Renal pelvis (tissue), 12 donors: ENCODE measurements at places on chromosomes 3 and 15. TPM values are rescaled to one million over a fixed set of nuclear protein-coding genes. Genes with fewer than 3 reads are reported as not detected.

Gene KLHL40
- polyA plus RNA-seq: 0.07 TPM

Gene ITIH1
- not detected for polyA plus RNA-seq

Gene UNC45A
- 76.7 TPM for polyA plus RNA-seq

Gene UACA
- polyA plus RNA-seq: 102 TPM

Gene SLCO2A1
- 27.5 TPM for polyA plus RNA-seq

Gene SLC27A2
- polyA plus RNA-seq: 46.9 TPM

Gene LRRC31
- polyA plus RNA-seq: 0.32 TPM

Gene GP5
- polyA plus RNA-seq: 0.86 TPM

Gene SPESP1
- polyA plus RNA-seq: 6.0 TPM

Gene NPTN
- 178 TPM for polyA plus RNA-seq

Gene GPR62
- polyA plus RNA-seq: 0.74 TPM

Gene PROK2
- polyA plus RNA-seq: 0.10 TPM

- DNase-seq: no peak
Measured at GRCh38 chr3:35064761-35065160, 574.6 kb upstream of the ARPP21 start.

DNA sequence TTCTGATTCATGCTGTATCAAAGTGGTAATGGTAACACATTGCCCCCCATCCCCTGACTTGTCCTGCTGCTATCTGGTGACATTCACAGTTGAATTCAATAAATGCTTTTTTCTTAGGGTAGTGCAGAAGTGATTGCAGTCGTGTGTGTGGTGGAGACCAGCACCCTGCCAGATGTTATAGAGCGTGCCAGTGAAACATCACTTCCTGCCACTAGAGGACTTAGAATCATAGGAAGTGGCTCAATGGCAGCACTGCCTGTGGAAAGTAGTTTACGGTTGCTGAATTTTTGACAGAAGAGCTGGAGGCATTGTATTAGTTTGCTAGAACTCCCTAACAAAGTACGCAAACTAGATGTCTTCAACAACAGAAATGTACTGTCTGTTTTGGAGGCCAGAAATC lies 37.4 kb upstream of the P2RY12 start:
- DNase-seq: no peak

- DNase-seq: no peak
Measured at GRCh38 chr15:89127054-89127702, 38.9 kb downstream of the ABHD2 start.

DNA sequence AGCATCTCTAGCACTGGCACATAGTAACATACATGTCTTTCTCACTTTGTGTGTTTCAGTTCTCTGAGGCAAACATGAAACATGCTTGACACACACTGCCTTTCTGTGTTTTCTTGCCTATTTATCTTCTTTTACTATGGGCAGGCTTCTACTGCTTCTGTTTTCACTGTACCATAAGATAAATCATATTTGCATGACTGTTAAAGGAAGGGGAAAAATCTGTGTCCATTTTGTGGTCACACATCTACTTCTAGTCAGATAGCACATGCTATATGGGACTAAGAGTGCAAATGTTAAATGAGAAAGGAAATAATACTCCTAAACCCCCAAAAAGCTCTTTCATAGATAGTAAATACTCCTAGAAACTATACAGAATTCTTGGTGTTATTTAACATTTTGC lies 386.4 kb downstream of the ZBTB20 start:
- no peak for DNase-seq

DNA sequence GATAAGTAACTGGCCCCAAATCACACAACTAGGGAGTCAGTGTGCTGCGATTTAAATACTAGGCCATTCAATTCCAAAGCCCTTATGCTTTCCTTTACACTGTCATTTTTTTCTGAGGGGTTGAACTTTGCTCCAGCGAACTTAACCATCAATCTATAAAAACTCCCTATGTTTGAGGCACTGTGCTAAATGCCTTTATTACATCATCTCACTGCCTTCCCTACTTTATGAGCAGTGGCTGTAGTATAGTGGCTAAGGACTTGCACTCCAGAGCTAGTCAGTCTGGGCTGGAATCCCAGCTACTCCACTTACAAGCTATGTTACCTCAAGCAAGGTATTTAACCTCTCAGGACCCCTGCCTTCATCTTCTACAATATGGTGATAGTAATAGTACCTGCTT lies 26.9 kb upstream of the WDR72 start:
- DNase-seq: no peak

- no peak for DNase-seq
Measured at GRCh38 chr15:92903631-92903965, 3.5 kb downstream of the CHD2 start.

- no peak for DNase-seq
Measured at GRCh38 chr3:137938876-137939275, 71.1 kb upstream of the CLDN18 start.

GRCh38 chr15:91890614-91891013 lies 37.1 kb downstream of the SLCO3A1 start:
- no peak for DNase-seq

DNA sequence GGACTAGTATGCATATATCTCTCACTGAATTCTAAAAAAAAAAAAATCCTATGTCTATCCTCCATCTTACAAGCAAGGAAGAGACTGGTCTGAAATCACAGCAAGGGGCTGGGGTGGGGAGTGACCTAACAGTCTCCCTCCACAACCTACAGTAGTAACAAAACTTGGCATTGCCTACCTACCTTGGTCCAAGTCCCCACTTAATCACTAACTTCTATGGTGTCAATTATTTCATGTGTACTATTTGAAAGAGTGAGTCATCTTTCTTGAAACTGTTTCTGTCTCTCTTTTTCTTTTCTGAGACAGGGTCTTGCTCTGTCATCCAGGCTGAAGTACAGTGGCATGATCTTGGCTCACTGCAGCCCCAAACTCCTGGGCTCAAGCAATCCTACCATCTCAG lies 36.8 kb downstream of the CHAC1 start:
- no peak for DNase-seq

DNA sequence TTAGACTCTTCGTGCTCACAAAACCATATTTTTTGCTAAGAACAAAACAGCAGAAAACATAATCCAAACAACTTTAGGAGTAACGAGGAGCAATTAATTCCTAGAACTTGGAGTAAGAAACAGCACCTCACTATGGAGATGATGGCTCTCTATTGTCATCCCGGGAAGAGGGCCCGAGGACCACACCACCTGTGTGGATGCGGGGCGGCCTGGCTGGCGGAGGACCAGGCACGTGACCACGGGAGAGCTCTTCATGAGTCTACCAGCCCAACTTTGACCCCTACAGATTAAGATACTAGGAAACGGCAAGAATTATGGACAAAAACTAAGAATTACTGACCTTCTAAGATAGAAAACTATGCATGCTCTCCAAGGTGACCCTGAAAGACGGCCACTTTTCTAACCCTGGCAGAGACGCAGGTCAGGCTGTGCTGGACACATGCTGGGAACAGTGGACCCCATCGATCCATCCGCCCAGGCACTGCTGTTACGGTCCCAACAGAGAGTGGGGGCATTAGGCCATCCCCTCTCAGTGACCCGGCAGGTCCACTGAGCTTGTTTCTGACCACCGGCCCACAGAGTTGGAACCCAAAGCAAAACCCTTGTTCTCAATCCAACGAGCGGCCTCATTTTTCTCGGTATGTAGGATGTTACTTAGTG lies 13.1 kb upstream of the OCA2 start:
- DNase-seq: no peak

DNA sequence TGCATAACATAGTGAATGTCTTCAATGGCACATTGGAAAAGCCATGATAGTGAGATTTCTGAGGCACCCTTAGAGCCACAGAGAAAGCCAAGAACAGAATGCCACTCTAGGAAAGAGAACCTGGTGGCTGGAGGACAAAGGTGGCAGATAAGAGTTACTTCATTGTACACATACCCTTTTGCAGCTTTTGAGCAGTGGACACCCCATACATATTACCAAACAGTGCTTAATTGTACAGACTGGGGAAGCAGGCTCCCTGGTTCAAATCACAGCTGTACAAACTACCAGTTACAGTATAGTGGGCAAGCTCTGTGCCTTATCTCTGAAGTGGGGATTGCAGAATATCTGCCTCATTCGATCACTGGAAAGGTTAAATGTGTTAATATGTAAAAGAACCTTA lies 10.1 kb upstream of the GYG1 start:
- no peak for DNase-seq

DNA sequence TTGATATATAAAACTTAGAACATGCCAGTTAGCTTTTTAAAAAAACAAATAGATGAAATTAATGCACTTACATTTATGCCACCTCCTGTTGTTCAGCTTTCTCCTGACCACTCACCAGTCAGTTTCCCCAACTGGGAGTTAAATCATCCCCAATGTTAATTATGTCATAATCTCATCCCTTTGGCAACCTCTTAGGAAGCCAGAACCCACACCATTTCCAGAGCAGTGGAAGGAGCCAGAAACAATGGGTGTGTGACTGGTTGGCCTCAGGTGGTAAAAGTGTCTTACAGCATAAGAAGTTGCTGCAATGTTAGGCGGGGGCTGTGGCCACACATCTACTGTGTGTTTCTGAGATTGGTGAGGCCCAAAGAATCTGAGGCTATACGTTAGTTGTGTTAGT lies 46.5 kb upstream of the MITF start:
- no peak for DNase-seq

- DNase-seq: no peak
Measured at GRCh38 chr3:13045904-13046568, 27.2 kb downstream of the IQSEC1 start.

- no peak for DNase-seq
Measured at GRCh38 chr3:13770170-13771169, 109.4 kb downstream of the WNT7A start.

GRCh38 chr3:16349986-16350596 lies 85.1 kb downstream of the OXNAD1 start:
- DNase-seq: no peak

- no peak for DNase-seq
Measured at GRCh38 chr3:50194903-50195500, 3.6 kb downstream of the GNAT1 start.

GRCh38 chr3:110938629-110939028 lies 133.0 kb upstream of the NECTIN3 start:
- DNase-seq: no peak

- DNase-seq: peak; percentile 30
Measured at GRCh38 chr3:32460031-32460749, 42.5 kb downstream of the CMTM6 start.

GRCh38 chr3:59580996-59581395 lies 531.2 kb upstream of the CFAP20DC start:
- no peak for DNase-seq

- no peak for DNase-seq
Measured at GRCh38 chr3:172698631-172699030, 12.2 kb downstream of the NCEH1 start.

GRCh38 chr3:125638799-125639198 lies 43.5 kb upstream of the OSBPL11 start:
- DNase-seq: no peak

DNA sequence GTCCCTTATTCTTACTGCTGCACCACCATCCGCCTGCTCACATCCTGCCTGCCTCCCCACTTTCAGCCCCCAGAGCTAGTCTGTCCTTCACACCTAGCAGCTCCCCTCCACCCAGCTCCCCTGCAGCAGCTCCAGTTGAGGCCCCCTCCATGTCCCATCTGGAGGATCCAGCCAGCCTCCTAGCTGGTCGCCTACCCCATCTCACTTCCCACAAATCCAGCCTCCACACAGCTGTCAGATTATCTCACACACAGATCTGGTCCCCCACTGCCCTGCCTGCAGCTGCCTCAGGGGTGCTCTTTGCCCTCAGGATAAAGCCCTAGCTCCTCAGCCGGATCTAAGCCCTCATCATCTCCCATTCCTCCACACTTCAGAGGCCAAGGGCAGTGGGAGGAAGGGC lies 8.8 kb upstream of the SEMA7A start:
- DNase-seq: no peak

DNA sequence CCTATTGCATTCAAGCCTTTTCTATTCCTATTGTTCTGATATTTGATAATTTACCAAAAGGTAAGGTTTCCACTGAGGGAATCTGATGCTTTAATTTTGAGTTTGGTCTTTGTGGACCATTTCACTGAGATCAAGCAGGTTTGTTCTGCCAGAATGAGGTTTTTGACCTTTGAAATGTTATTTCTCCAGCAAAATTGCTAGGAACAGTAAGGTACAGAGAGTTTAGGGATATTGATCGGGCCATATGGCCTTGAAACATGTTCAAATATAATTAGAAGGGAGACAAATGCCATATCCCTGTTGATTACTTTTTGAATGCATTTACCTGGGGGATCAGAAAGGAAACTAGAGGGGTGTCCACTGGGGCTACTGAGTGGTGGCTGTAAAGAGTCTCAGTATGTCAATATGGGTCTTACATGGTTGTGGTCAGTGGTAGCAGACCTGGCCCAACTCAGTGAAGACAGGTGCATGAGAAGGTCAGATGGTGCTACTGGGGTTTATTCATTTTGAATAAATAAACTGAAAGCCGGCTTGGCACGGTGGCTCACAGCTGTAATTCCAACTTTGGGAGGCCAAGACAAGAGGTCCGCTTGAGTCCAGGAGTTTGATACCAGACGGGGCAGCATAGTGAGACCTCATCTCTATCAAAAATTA lies 100.2 kb downstream of the SV2B start:
- DNase-seq: no peak

GRCh38 chr15:92582206-92582605 lies 73.4 kb downstream of the FAM174B start:
- DNase-seq: no peak
